Activated T-helper 1 cell treated with Interleukin-2 at 50 U/mL for 16 hours (primary cell): ENCODE measurements at places on chromosomes 2 and 18.

- DNase-seq = no peak
Observed at GRCh38 chr18:70044632-70045031, 97.0 kb upstream of the CD226 start.

DNA sequence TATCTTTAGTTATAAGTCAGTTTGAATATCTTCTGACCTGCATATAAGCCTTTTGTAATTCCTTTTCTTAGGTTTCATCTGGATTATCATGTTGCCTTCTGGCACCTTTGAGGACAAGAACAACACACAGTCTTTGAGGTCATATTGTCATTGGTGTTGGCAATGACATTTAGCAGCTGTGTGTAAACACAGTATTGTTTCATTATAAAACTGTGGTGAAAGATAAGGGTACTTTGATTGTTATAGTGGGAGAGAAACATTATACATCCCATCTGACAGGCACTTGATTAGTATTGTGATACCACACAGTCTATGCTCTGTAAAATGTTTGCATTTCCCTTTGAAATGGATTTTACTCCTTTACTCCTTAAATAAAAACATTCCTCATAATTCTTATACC lies 313.5 kb downstream of the RPRM start:
- no peak for DNase-seq

GRCh38 chr2:31188131-31188530 lies 29.2 kb downstream of the CAPN14 start:
- no peak for DNase-seq

GRCh38 chr2:121004359-121004758 lies 268.7 kb downstream of the GLI2 start:
- no peak for DNase-seq

DNA sequence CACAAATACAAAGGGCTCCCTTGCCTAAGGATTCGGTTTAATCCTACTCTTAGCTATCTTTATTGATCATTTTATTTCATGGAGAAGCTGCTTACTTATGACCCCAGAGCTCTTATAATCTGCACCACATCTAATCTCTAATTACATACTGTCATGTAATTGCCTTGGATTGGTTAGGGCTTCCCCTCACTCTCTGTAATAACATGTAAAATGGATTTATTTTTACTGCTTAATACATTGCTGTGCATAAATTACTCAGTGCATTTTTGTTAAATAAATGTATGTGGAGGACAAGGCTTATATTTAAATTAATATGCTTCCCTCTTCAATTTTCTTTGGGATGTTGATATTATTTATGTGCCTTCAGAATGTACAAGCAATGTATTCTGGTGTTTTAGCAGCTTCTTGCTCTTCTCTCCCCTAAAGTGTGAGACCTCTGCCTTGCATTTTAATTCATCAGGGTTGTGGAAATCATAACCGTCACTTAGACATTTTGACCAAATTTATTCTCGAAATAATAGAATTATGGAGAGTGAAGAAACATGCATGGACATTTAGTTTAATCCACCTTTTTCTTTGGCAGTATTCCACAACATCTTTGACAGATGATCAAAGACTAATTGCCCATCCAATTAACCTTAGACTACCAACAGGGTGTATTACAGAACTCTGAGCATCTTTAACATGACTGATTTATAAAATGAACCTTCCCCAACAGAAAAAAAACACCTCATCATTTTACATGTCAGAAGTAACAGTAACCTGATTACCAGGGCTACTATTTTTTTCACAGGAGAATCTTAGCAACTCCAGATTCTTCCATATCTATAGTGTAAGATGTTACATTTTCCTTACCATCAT lies 692.6 kb downstream of the LRRTM4 start:
- DNase-seq = no peak

DNA sequence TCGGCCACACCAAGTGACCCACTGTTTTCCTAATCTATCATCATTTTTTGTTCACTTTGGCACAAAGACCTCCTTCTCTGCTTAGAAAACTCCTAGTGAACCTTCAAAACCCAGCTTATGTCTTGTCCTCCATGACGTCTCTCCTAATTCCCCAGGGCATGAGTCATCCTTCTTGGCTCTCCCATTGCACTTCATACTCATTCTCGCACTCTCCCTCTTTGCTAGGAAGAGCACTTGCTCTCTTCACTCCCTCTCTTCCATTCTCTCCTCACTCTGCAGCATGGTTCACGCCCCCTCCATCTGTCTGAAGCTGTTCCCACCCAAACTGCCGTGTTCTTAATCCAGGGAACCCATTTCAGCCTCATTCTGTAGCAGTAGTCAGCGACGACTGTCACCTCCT lies 103.9 kb downstream of the MRO start:
- DNase-seq = no peak

- DNase-seq = no peak
Observed at GRCh38 chr2:9815076-9815475, 28.2 kb upstream of the TAF1B start.

- no peak for DNase-seq
Observed at GRCh38 chr2:144924827-144925226, 404.9 kb upstream of the ZEB2 start.

GRCh38 chr2:105387225-105387624 lies 11.6 kb downstream of the FHL2 start:
- DNase-seq = no peak

DNA sequence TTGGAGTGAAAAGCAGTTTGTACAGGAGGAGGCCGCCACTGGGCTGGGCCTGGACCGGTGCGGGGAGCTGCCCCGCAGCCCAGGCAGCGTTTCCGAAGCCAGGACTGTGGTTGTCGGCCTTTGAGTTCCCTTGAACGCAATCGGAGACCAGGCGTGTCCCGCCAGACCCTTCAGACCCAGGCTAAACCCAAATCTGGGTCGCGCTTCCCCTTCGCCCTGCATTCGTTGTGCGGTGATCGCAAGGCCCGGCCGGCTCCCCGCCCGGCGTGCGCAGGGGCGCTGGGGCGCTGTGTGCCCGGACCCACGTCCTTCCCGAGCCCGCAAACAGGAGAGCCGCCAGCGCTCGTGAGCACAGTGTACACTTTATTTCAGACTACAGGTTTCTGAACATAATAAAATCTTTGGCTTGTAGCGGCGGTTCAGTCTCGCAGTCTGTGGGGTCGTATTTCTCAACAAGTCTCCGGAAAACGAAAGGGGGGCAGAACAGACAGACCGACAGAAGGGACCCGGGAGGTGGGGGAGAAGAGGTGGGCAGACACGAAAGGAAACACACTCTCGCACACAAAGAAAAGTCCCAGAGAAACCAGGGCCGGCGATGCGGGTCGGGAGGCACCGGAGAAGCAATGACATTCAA lies 5.5 kb downstream of the EN1 start:
- no peak for DNase-seq

- DNase-seq = no peak
Observed at GRCh38 chr2:85329181-85329651, 1.4 kb upstream of the TGOLN2 start.

GRCh38 chr2:207860685-207861084 lies 91.0 kb upstream of the FZD5 start:
- no peak for DNase-seq

GRCh38 chr2:35160871-35161270 lies 1194.7 kb upstream of the CRIM1 start:
- DNase-seq = no peak

GRCh38 chr2:39150890-39151497 lies 30.1 kb upstream of the SOS1 start:
- no peak for DNase-seq

DNA sequence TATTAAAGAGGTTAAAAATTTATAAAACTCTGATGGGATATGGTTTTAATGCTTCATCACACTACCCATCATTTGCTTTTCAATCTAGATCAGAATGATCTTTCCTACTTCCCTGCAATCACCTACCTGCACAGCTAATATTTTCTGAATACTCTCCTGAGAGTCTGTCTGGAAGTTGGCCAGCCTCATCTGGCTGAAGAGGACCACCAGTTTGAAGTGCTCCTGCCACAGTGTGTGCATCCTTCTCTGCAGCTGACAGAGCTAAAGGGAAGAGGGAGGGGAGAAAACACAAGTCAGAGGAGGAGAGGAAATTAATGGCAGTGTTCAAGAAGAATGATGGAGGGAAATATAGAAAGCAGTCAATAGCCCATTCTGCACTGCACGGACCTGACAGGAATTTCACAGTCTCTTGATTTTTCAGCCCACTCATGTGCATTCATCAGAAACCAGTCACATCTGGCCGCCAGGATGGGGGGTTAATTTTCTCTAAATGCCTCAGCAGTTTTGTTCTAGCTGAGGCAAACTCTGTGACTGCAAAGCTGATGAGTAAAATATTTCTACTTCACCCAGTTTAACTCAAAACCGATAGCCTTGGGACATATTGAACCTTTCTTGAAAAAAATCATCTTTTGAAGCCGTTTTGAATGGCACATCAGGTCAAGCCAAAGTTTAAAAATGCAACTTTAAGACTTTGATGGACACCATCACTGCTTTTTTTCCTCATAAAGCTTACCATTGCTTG lies 201.8 kb upstream of the KLHL14 start:
- DNase-seq = no peak

GRCh38 chr2:221372907-221373306 lies 199.2 kb downstream of the EPHA4 start:
- DNase-seq = no peak

DNA sequence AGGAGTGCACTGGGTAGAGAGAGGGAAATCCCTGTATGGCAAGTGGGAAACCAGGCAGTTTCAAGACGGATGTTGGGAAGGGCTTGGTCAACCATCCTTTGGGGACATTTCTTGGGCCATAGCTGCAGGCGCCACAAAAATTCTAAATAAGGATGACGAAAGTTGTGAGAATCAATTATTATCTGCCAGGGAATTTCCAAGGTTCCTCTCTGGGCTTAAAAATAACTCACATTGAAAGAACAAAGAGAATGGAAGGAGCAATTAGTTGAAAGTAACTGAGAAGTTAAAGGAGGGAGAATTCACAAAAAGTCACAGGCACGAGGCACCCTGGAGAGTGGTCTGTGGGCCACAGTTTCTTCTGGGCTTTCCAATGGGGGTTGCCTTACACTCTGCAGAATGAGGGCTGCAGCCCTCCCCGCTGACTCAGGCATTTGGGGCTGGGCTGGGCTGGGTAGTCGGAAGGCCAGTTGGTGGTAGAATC lies 195.7 kb downstream of the SMAD7 start:
- DNase-seq = no peak

- DNase-seq = no peak
Observed at GRCh38 chr2:177237932-177238331, 25.3 kb downstream of the HNRNPA3 start.

- DNase-seq = no peak
Observed at GRCh38 chr2:112841295-112842044, 4.9 kb upstream of the IL1B start.

- no peak for DNase-seq
Observed at GRCh38 chr2:46252891-46253659, 44.1 kb upstream of the EPAS1 start.

GRCh38 chr2:190407246-190407661 lies 901 bp upstream of the MFSD6 start:
- no peak for DNase-seq

DNA sequence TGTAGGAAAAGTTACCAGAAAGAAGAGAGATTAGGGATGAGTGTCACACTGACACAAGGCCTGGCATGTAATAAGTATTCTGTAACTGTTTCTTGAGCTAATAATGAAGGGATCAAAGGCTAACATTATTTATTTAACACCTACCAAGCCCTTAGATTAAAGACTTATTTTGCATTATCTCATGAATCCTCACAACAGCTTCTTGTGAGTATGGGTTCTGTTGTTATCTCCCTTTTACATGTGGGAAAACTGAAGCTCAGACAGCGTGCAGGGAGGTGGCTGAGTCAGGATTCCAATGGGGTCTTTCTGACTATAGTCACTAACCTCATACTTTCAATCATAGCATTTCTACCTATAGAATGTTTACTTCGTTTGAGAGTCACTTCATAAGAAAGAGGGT lies 79.0 kb upstream of the PROKR1 start:
- no peak for DNase-seq

- DNase-seq = no peak
Observed at GRCh38 chr2:181778621-181779201, 98.4 kb upstream of the NEUROD1 start.

DNA sequence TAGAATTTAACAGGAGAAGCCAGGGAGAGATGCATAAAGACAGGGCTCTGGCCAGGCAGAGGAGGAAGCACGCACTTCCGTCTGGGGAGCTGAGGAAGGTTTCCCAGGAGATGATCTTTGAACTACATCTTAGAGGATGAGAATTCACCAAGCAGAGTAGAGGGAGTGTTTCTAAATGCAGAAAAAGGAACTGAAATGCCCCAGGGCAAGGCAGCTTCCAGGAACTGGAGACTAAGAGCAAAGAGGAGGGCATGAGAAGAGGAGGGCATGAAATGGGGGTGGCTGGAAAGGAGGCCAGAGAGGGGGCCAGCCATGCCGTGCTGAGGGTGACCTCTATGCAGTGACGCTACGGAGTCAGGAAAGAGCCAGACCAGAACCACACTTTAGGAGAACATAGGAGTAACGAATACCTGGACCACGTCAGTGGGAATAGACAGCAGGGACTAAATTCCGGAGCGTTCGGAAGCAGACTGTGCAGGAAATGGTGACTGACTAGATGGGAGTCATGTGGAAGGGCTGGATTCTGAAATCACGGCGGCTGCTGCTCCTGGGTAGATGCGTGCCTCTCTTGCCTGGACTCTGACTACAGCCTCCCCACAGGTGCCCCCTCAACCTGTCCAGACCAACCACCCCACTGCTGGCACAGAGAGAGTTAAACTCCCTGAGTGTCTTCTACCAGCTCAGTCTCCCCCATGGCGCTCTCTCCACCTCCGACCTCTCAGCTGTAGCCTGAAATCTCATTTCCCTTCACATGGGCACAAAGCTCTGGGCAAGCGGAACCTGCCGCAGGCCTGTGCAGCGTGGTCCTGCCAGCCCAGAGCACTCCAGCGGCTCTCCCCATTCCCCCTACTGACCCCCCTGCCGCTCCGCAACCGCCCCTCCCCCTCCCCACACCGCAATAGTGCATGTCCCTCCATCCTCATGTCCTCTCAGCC lies 87.0 kb upstream of the RTN4 start:
- no peak for DNase-seq

DNA sequence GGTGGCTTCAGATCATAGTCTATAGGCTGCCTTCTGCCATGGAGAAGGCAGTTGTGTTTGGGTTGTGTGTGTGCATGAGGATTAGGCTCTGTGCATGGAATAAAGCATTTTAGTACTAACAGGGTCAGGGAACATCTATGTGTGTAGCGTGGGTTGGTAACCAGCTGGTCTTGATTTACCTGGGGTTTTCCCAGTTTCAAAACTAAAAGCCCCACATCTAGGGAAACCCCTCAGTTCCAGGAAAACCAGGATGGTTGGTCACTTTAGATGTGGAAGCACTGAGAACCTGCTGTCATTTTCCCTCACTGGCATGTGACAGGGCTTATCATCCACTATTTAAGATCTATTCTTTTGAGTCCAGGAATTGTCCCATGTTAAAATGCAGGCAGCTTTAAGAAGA lies 116.3 kb downstream of the POLE4 start:
- DNase-seq = no peak

GRCh38 chr2:217964275-217965161 lies 38.3 kb downstream of the TNS1 start:
- no peak for DNase-seq
